ENCODE measurements at places on chromosomes 5 and 9.

DNA sequence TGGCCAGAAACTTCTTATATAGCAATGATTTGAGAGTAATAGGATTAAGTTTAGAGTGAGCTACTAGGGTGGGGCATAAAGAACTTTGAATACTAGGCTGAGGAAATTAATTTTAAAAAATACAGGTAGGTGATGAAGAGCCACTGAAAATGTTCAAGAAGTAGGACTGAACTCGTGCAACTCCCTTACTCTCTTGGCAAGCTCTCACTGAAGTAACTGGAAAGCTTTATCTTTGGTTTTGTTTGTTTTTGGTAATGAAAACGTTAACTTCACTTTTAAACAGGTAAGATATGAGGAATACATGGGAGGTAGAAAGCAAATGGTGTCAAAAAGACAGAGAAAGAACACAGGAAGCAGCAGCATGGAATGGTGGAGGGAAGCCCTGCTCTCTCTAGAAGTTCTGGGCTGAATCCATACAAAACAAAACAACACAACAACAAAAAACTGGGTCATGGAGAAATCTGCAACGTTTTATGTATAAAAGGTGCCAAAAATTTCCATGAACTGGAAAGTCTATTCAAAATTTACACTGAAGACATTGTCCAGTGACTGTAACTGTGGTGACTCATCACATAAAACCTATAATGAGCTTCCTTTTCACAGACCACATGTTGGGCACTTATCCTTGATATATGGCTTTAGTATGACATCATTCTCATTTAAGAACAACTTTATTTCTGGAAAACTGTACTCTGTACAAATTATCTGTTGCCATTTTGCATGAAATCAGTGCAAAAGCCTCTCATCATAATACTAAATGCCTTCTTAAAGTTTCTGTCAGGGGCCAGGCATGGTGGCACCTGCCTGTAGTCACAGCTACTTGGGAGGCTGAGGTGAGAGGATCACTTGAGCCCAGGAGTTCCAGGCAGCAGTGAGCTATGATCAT, 91.2 kb upstream of the CHD1 start:
- no peak for DNase-seq

DNA sequence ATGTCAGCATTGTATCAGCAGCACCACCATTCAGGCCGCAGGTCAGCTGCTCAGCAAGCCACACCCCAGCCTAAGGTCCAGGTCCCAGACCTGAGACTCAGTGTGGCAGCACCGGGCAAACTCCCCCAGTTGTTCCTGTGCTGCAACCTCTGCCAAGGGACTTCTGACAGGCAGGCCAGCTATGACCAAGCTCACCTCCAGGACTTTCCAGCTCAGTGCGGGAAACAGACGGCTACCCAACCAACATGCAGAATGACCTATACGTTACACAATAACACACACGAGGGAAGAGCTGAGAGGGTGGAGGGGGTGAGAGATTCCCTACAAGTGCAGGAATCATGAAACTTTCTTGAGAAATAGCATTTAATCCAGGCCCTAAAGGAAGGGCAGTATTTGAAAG, 143.7 kb downstream of the FSTL4 start:
- no peak for DNase-seq

DNA sequence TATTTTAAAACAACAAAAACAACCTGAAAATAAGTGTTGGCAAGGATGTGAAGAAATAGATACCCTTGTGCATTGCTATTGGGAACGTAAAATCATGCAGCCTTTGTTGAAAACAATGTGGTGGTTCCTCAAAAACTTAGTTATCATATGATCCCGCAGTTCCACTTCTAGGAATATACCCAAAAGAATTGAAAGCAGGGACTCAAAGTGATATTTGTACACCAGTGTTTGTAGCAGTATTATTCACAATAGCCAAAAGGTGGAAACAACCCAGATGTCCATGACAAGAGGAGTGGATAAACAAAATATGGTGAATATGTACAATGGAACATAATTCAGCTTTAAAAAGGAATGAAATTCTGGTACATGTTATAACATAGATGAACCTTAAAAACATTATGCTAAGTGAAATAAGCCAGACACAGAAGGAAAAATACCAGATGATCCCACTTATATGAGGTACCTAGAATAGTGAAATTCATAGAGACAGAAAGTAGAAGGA, 29.0 kb downstream of the IRF1 start:
- no peak for DNase-seq

GRCh38 chr5:87770601-87771121, 357.9 kb upstream of the CCNH start:
- no peak for DNase-seq

DNA sequence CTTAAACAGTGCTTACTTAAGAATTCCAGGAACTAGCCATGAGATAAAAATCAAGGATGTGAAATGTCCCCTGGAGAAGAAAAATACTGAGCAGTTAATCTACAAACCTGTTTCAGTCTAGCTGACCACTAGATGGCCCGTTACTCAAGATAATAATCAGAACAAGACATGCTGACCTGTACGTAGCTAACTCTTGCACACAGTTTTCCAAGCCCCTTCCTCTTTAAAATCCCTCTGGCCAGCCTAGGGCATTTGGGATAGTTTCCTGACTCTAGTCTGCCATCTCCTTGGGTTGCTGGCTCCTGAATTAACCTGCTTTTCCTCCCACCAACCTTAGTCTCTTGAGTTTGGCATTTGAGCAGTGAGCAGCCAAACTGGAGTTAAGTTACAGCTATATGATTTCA, 59.2 kb upstream of the TRAF1 start:
- no peak for DNase-seq

GRCh38 chr9:16062542-16063240, 509.8 kb downstream of the CCDC171 start:
- DNase-seq = no peak

DNA sequence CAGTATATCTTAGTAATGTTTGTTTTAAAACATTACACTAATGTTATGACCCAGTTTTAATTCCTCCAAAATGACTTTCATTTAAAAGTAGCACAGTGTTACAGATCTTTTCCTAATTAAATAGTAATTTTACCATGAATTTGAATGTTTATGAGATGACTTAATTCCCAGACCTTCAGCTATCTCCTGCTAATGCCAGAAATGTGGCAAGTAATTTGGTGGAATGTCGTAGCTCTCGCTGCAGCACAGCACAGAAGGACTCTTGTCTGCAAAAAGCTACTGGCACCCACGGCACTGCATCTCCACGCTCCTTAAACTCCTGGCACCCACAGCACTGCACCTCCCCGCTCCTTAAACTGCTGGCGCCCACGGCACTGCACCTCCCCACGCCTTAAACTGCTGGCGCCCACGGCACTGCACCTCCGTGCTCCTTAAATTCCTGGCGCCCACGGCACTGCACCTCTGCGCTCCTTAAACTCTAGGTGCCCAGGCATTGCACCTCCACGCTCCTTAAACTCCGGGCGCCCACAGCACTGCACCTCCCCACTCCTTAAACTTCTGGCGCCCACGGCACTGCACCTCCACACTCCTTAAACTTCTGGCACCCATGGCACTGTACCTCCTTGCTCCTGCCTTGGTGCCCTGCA, 163.1 kb downstream of the CDK5RAP2 start:
- no peak for DNase-seq

- no peak for DNase-seq
Observed at GRCh38 chr9:125956102-125956501, 208.9 kb downstream of the PBX3 start.

DNA sequence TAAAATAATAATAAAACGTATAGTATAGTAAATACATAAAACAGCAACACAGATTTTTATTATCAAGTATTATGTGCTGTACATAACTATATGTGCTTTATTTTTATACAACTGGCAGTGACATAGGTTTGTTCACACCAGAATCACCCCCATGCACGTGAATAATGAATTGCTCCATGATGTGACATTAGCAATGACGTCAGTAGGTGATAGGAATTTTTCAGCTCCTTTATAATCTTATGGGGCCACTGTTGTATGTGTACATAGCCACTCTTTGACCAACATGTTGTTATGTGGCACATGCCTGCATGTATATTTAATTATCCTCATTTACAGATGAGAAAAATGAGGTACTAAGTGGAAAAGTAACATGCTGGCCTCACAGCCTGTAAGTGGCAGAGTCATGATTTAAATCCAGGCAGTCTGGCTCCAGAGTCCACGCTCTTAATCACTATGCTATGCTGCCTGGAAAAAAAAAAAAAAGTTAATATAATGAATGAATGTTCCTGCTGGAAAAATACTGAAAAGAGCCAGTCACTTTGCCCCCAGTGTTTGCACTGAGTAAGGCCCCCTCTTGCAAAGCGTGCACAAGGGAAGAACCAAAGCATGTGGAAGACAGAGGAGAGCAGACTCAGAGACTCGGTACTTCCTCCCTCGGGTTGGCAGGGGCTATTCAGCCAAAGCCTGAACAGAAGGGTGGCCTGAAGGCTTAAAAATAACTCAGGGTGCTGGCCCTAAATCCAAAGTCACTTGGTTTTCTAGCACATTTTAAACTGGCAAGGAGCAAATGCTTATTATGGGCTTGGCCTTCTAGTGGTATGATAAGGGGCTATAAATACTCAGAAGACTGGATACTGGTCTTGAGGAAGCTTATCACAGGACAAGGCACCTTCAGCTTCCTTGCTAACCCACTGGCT, 206.8 kb downstream of the GLIS3 start:
- DNase-seq = no peak
